ENCODE measurements at places on chromosomes 6 and 20.

DNA sequence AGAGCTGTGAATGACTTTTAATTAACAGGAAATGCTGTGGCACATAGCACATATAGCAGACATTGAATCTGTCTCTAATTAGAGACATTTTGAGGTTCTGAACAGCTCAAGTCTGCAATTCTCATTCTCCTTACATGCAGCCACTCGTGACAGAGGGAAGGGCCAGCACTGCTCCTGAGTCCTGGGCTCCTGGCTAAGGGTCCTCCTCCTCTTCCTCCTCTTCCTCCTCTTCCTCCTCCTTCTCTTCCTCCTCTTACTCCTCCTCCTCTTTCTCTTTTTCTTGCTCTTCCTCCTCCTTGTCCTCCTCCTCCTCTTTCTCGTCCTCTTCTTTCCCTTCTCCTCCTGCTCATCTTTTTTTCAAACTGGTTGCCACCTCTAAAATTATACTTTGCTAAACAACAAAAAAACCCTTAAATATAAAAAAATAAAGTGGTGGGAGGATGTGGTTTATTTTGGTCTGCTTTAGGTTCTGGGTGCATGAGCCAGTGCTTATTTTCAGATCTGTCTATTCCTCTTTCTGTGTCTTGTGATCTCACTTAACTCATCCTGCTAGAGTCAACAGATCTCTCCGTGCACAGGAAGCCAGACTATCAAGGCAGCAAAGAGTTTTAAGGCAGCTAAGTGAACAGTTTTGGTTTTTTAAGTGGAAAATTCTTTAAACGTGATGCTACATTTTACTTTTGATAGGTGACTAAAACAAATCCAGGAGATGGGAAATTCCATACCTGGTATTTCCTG lies 159.3 kb downstream of the CD83 start:
- no peak for DNase-seq

DNA sequence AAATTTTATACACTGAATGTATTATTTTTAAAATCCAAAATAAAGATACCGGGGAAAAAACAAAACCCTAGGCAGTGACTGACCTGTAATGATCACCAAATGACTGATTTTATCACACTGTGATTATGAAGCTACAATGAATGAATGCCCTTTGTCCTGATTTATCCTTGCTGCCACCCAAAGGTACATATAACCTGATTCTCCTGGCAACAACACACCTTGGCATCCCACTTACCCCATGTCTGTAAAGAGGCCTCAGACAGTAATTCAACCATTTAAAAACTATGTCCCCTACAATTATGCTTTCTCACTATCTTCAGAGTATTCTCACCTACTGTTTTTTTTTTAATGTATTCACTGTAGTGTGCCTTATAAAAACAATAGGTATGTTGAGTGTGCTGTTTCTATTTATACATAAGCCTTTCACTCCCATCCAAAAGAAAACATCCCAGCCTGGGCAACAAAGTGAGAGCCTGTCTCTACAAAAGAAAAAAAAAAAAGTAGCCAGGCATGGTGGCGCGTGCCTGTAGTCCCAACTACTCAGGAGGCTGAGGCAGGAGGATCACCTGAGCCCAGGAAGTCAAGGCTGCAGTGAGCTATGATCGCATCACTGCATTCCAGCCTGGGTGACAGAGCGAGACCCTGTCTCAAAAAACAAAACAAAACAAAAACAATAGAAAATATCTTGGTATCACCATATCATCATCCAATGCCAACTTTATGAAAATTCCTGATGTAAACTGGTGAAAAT lies 21.7 kb downstream of the B4GALT5 start:
- no peak for DNase-seq

- no peak for DNase-seq
These were observed 33.8 kb upstream of the MRPS10 start for GRCh38 chr6:42251500-42251899.

DNA sequence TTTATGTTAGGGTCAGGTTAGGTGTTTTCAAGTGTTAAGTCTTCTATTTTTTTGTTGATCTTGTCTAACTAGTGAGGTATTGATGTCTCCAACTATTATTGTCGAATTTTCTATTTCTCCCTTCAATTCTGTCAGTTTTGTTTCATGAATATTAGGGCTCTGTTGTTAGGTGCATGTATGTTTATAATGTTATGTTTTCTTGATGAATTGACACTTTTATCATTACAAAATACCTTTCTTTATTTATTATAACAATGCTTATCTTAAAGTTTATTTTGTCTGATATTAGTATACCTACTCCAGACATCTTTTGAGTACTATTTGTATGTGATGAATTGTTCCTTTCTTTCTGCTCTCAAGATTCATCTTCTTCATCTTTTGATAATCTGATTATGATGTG lies 12.9 kb upstream of the TRIM38 start:
- DNase-seq: no peak

DNA sequence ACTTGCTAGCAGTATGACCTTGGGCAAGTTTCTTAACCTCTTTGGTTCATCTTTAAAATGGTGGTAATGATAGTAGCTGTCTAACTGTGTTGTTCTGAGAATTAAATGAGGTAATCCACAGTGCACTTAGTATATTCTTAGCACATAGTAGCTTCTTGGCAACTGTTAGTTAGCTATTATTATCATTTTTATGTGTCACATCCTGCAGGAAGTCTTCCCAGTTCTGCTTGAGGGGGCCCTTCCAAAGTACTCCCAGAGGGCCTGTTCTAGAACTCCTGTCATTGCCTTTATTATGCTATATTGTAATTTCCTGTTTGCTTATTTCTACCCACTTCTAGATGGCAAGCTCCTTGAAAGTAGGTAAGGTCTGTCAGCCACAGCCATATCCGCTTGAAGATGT lies 30.6 kb downstream of the ANKS1A start:
- DNase-seq: no peak

DNA sequence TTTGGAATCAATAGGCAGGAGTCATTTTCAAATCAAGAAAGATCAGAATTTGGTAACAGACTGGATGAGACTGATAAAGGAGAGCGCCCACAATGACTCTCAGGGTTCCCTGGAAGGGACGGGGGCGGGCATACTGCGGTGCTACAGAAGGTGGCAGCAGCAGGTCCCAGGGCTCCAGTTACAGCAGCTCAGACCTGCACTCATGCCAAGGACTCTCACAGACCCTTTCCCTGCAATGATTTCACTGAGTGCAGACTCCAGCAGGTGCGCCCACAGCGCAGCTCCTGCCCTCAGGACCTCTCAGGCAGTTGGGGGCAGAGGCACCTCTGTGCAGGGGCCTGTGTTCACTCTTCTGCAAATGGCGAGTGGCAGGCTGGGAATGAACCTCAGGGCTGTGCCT lies 359.8 kb downstream of the ZFAND3 start:
- no peak for DNase-seq

DNA sequence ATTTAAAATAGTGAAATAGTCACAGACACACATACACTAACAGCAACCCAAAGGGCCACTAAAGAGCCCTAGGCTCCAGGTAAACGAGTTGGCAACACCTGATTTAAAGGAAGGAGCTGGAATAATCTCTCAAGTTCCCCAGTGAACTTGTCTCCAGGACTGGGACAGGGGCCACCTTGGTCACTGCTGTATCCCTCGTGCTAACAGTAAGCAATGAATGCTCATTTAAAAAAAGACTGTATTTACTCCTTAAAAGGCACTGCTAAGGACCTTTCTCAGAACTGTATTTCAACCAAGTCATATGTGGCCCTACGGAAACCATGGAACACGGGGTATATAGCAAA lies 1.3 kb downstream of the DIDO1 start:
- no peak for DNase-seq

- no peak for DNase-seq
These were observed 44.7 kb downstream of the DEK start for GRCh38 chr6:18219591-18219990.

DNA sequence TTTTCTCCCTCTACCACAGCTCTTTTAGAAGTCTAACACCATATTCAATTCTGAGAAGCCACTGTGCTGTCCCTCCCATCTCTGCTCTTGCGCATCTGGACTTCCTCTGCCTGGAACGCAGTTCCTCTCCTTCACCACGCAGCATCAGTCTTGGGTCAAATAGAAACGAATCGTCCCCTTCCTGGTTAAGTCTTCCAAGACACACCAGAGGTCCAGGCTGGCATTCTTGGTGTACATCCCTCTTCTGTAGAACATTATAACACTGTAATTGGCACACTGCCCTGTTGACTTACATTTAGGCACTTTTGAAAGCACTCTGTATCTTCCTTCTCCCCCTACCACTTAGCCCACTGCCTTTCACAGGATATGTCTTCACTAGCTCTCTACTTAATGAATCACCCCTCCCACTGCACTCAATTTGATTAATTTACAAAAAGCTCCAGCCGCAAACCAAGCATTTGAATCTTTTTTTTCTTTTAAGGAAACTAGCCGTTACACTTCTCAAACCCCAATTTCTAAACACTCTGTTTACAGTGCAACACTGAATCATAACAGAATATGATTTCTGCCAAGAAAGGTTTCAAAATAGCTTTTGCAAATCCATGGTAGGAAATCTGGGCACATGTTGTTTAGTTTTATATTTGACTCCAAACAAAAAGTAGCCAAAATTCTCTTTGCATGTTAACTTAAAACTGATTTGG lies 140.8 kb upstream of the CARMIL1 start:
- peak; percentile 24 for DNase-seq

DNA sequence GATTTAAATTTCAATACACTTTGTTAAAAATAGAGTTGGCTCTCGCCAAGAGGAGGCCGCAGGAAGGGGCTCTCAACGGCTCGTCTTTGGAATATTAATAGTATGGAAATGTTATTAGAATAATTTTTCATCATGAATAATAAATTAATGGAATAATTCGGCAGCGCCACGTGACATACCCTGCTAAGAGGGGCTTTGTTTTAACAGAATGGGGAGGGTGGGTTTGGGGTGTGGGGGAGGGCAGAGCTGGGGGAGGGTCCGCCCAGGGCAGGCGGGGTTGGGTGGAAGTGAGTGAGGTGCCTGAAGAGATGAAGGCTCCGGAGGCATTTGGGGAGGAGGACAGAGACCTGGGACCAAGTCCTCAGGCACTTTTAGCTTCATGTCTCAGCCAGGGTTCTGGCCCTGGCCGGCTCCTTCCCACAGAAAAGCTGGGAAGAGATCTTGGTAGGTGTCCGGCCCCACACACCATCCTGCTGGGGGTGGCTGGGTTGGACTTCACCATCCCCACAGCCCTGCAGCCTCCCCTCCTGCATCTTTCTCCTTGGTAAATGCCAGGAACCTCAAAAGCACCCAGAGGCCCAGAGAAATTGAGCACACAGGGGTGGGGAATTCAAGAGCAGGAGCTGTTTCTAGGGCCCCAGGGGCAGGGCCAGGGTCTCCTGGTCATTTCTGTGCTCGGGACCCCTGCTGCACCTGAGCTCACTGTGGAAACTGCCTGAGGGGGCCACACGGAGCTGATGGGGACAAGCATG lies 93.6 kb upstream of the BHLHE23 start:
- DNase-seq: no peak

DNA sequence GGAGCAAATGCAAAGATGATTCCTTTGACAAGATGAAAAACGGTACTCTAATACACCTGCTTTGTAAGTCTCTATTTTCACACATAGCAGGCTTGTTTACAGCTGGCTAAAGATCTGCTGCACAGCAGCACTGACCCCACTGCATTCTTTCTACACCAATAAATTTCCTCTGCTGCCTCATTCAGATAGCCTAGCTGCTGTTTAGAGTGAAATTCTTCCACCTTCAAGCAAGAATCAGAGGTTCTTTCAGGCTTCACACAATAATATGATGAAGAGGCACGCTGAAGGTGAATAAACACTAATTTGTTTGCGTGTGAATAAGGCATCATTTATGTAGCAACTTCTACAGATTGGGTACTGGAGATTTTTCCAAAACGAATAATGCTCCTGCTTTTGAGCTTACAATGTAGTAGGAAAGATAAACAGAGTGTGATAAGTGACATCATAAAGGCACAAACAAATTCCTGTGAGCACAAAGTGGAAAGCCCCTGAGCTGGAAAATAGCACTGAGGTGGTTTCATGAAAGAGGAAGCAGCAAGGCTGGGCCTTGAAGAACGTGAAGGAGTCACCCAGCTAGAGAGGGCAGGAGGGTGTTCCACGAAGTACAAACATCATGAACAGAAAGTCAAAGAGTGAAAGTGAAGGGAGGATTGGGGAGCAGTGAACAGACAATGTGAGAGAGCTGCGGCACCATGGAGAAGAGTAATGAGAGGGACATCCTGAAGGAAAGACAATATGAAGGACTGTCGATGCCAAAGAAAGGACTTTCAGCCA lies 543.4 kb downstream of the CD83 start:
- no peak for DNase-seq

- no peak for DNase-seq
These were observed 105.8 kb downstream of the SCML4 start for GRCh38 chr6:107718341-107718740.

GRCh38 chr6:155248008-155249001 lies 15.5 kb upstream of the CLDN20 start:
- DNase-seq: no peak

DNA sequence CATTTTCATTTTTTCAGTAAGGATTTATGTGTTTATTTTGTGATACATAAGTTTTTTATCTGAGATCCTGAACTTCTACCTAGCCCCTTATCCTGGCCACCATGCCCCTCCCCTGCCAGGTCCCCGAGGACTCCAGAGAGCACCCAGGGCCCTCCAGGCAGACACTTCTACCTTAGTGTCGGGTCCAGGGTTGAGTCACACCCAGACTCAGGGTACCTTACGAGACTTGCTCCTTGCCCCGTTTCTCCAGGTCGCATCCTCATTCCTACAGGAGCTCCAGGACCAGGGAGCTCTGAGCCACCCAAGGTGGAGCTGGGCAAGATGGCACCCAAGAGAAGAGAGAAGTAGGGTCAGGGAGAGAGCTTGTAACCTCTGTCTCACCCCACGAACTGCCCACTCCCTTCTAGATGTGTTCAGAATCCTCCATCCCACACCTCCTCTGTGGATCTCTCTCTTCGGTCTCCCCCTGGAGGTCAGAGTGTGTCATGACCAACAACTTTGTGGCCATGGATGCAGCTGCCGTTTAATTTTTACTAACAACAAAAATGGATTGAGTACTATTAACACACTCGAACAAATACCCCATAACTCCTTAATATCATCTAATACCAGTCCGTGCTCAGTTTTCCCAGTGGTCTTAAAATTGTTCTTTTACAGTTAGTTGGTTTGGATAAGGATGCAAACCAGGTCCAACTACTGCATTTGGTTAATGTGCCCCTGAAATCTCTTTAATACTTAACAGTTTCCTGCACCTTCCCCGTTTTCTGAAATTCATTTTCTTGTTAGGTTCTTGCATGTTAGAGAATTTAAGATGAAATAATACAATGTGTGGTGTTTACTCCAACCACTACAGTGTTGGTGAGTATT lies 130.6 kb upstream of the INSM1 start:
- no peak for DNase-seq

- DNase-seq: no peak
These were observed 143.3 kb downstream of the SMOC2 start for GRCh38 chr6:168584249-168584648.

All from SHP77 treated with DMSO at 0.1 percent for 48 hours (cell line).